Lung (tissue), 17 donors: ENCODE measurements at places on chromosomes 13 and 19.

GRCh38 chr13:112849500-112849899 lies 119.5 kb upstream of the MCF2L start:
- peaks cover 26% of the 10 kb centered on the region for H3K36me3 ChIP-seq
- H3K4me1 ChIP-seq, result no peaks in the 10 kb centered on the region
- peak; percentile 56 for DNase-seq
- no peak overlapping the region for H3K27ac ChIP-seq
- H3K4me3 ChIP-seq, result no peak overlapping the region
- no peaks in the 10 kb centered on the region for H3K27me3 ChIP-seq

- no peaks in the 10 kb centered on the region for H3K27me3 ChIP-seq
- no peaks in the 10 kb centered on the region for H3K36me3 ChIP-seq
- no peak for DNase-seq
- no peak overlapping the region for H3K4me3 ChIP-seq
- H3K4me1 ChIP-seq, result no peaks in the 10 kb centered on the region
Observed at GRCh38 chr19:55712804-55713631, 25.2 kb downstream of the NLRP9 start.

DNA sequence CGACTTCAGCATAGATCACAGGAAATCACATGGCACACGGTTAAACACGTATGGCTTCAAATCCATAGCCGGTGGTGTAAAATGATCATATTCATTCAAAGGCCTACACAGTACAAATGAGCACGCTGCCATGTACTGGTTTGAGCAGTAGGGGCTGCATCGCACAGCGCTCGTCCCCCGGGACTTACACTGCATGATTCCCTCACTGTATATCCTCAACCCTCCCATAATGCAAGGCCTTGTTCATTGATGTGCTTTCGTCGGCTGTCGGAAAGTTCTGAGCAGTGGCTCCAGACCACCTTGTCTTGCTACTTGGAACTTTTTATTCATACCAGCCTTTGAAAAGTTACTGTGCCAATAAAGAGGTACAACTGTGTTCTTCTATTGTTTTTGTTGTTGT lies 578.2 kb downstream of the MYO16 start:
- no peak overlapping the region for H3K27ac ChIP-seq
- H3K4me1 ChIP-seq, result no peaks in the 10 kb centered on the region
- no peak for DNase-seq
- H3K4me3 ChIP-seq, result no peak overlapping the region
- H3K36me3 ChIP-seq, result no peaks in the 10 kb centered on the region

GRCh38 chr19:1782521-1782920 lies 29.2 kb downstream of the ONECUT3 start:
- no peaks in the 10 kb centered on the region for H3K36me3 ChIP-seq
- no peak for DNase-seq
- no peak overlapping the region for H3K27ac ChIP-seq
- peaks cover 28% of the 10 kb centered on the region for H3K27me3 ChIP-seq

DNA sequence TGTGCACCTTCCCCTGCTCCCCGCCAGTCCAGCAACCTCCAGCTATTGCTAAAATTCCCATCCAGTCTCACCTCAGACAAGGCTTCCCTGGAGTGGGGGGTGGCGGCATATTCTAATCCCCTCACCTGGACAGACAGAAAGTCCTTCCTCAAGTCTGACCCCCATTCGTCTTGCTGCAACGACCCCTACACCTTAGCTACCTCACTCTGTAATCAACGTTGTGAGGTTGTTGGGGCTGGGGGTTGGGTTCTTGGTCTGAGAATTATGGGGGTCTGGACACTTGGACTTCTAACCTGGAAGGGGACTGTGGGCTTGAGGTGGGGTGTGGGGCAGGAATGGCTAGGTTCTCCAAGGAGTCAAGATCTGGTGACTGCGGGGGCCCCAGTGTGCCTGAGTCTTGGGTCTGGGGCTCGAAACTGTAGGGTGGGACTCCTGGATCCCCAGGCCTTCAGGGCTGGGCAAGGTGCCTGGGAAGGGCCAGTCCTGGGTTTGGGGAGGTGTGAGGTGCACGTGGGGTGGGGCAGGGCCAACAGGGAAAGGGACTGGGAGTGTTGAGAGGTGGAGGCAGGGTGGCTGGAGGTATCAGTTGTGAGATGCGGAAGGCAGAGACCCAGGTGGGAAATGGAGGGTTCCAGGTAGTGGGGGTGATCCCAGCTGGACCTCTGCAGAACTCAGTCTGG lies 1.3 kb downstream of the FOXA3 start:
- H3K27me3 ChIP-seq, result peaks cover 24% of the 10 kb centered on the region
- no peak for DNase-seq
- peaks cover 2% of the 10 kb centered on the region for H3K4me1 ChIP-seq
- H3K4me3 ChIP-seq, result no peak overlapping the region

DNA sequence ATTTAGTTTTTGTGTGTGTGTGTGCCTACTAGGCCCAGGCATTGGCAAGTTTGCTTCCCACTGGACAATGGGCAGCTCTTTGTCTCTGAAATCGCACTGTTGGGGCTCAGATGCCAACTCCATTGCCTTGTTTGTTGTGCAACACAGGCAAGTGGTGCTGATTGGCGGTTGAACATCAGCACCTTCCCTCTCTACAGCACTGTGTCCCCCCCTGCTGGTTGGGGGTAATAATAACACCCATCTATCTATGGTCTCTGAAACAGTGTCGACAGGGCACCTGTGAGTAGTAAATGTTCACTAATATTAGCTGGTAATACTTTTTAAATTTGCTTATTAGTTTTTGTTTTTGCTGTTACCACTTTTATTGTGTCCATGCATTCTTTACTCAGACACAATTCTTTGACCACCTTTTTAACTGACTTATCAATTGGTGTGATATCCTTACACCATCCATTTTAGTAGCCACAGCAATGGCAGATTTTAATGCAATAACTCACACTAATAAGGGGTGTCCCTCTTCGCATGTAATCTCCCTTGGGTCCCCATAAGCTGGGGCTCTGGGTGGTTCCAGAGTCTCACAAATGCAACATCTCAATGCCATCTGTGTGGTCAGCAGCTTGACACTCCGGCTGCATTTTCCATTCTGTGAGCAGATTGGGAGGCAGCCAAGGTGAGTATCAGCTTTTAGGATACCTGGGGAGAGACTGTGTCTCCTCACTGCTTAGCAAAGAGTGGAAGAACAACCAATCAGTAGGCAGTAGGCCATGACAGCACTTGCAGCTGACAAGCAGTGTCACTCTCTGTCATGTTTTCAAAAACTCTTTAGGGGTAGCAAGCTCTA lies 47.7 kb upstream of the UQCRFS1 start:
- peak; percentile 13 for DNase-seq
- no peaks in the 10 kb centered on the region for H3K27me3 ChIP-seq
- H3K4me3 ChIP-seq, result no peak overlapping the region
- no peaks in the 10 kb centered on the region for H3K4me1 ChIP-seq

- no peak for DNase-seq
- no peaks in the 10 kb centered on the region for H3K27me3 ChIP-seq
- no peak overlapping the region for H3K27ac ChIP-seq
- no peaks in the 10 kb centered on the region for H3K4me1 ChIP-seq
- H3K36me3 ChIP-seq, result no peaks in the 10 kb centered on the region
Observed at GRCh38 chr13:92172191-92172590, 773.8 kb downstream of the GPC5 start.

- no peaks in the 10 kb centered on the region for H3K36me3 ChIP-seq
- H3K4me1 ChIP-seq, result no peaks in the 10 kb centered on the region
- DNase-seq, result peak; percentile 19
- H3K27me3 ChIP-seq, result no peaks in the 10 kb centered on the region
Observed at GRCh38 chr19:28126135-28126898, 1086.6 kb downstream of the UQCRFS1 start.

DNA sequence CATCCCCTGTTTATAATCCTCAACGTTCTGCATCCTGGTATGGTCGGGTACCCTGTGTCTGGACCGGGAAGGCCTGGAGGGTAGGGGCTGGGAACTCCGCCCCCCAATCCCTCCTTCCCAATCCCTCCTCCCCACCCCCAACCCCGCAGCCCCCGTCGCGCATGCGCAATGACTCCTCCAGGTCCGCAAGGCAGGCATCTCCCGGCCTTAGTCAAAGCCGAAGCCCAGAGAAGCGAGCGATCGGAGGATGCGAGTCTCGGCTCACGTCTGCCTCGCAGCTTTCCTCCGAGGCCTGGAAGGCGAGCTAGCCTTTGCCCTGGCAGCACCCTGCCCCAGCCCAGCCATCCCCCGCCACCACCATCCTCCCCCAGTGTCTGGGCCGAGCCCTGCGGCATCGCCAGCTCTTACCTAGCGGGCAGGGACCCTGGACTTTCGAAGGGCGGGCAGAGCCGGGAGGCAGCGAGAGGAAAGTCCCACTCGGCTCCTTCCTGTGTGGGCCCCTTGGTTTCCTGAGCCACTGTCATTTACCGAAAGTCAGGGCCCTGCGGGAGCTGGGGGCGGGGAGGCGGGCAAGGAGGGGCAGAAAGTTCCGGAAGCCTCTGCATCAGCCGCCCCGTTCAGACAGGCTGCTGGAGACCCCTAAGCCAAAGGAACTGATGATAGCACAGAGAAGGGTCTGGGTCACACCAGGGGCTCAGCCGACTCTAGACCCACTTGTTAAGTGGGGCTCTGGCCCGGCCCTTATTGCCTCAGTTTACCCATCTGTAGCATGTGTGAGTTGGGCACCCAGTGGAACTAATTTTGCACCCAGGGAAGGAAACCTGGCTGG lies at the start of gene JAK3:
Gene JAK3 (minus strand): TSS at position 445 of the 829 bp plus-strand sequence. CDS start 3,565 bp downstream, outside the sequence.
- peak; percentile 87 for DNase-seq
- H3K27me3 ChIP-seq, result peaks cover 10% of the 10 kb centered on the region
- H3K27ac ChIP-seq, result peak within 1 kb of the TSS; percentile 50
- peak within 1 kb of the TSS; percentile 5 for H3K4me3 ChIP-seq
- no peaks in the 10 kb centered on the region for H3K4me1 ChIP-seq
- H3K36me3 ChIP-seq, result no peaks in the 10 kb centered on the region

DNA sequence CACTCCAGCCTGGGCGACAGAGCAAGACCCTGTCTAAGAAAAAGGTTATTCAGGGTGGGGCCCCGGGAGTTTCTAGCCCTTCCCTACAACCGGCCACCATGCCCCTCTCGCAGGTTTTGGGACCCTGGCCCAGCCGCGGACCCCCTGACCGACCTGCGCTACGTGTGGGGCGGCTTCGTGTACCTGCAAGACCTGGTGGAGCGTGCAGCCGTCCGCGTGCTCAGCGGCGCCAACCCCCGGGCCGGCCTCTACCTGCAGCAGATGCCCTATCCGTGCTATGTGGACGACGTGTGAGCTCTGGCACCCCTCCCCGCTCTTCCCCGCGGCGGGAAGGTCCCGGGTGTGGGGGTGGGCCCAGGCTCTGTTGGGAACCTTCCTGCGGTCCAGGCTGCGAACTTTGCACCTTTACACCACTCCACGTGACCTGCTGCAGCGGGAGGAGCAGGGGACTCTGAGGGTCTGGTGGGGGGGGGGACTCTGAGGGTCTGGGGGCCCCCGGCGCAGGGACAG lies 6.3 kb downstream of the ABCA7 start:
- no peak for DNase-seq
- no peak overlapping the region for H3K4me3 ChIP-seq
- H3K27me3 ChIP-seq, result no peaks in the 10 kb centered on the region

- H3K36me3 ChIP-seq, result no peaks in the 10 kb centered on the region
- no peak overlapping the region for H3K27ac ChIP-seq
- no peak for DNase-seq
- H3K4me3 ChIP-seq, result no peak overlapping the region
- H3K27me3 ChIP-seq, result no peaks in the 10 kb centered on the region
Observed at GRCh38 chr19:29098091-29098490, 114.9 kb downstream of the UQCRFS1 start.

- no peaks in the 10 kb centered on the region for H3K4me1 ChIP-seq
- H3K36me3 ChIP-seq, result no peaks in the 10 kb centered on the region
- H3K4me3 ChIP-seq, result no peak overlapping the region
- H3K27ac ChIP-seq, result no peak overlapping the region
- H3K27me3 ChIP-seq, result no peaks in the 10 kb centered on the region
Observed at GRCh38 chr19:33736787-33737186, 59.9 kb upstream of the KCTD15 start.

- no peak for DNase-seq
- H3K4me1 ChIP-seq, result no peaks in the 10 kb centered on the region
- no peak overlapping the region for H3K4me3 ChIP-seq
- no peaks in the 10 kb centered on the region for H3K27me3 ChIP-seq
Observed at GRCh38 chr19:49205114-49205513, 47.5 kb downstream of the TRPM4 start.

GRCh38 chr19:54208784-54209057 lies 8.1 kb downstream of the RPS9 start:
- H3K4me1 ChIP-seq, result peaks cover 23% of the 10 kb centered on the region
- no peaks in the 10 kb centered on the region for H3K27me3 ChIP-seq
- no peak for DNase-seq
- H3K27ac ChIP-seq, result peak overlapping the region; percentile 39

DNA sequence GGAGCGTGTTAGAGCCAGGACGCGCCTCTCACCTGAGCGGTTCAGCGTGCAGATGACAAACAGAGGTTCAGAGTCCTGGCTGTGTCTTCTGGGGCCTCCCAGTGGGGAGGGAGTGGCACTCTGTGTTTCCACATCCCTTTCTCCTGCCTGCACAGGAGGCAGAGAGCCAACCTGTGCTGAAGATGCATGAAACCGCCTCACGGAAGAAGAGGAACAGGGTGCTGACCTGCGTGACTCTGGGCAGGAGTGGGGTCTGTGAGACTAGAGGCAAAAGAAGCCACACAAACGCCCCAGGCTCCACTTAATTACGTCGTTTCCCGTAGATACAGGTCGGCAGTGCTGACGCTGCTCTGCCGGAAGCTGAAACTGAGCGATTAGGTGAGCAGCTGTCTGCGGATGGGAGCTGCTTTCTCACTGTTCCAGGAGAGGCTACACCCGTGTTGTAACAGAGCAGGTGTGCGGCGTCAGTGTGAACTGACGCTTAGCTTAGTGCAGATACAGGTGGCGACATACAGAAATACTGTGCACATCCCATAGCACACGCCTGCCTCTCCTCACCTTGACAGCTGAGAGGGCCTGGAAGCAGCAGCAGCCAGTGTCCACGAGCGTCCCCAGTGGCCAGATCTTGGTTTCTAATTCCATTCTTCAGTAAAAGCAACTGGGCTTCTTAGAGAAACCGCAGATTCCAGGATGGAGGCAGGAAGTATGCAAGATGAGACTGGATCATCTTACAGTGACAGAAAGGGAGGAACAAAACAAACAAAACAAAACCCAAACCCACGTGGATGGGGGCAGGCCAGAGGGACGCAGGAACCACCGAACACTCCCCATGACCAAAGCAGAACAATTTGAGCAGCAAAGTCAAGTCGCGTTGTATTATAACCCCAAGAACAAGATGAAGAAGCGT lies 37.7 kb upstream of the MCF2L start:
- H3K4me1 ChIP-seq, result peaks cover 3% of the 10 kb centered on the region
- no peaks in the 10 kb centered on the region for H3K36me3 ChIP-seq
- H3K27ac ChIP-seq, result no peak overlapping the region

- no peak overlapping the region for H3K27ac ChIP-seq
- no peaks in the 10 kb centered on the region for H3K4me1 ChIP-seq
- H3K27me3 ChIP-seq, result no peaks in the 10 kb centered on the region
- no peaks in the 10 kb centered on the region for H3K36me3 ChIP-seq
Observed at GRCh38 chr13:31380715-31381114, 180.9 kb downstream of the B3GLCT start.
